ENCODE measurements at places on chromosomes 4 and X. TPM values are rescaled to one million over a fixed set of nuclear protein-coding genes. Genes with fewer than 3 reads are reported as not detected.

Gene NHS
- 9.6 TPM for total RNA-seq

Gene SCD5
- total RNA-seq, result 6.3 TPM

Gene GAR1
- 63.9 TPM for total RNA-seq

Gene SPANXB1
- total RNA-seq, result not detected

Gene TMPRSS11F
- not detected for total RNA-seq

DNA sequence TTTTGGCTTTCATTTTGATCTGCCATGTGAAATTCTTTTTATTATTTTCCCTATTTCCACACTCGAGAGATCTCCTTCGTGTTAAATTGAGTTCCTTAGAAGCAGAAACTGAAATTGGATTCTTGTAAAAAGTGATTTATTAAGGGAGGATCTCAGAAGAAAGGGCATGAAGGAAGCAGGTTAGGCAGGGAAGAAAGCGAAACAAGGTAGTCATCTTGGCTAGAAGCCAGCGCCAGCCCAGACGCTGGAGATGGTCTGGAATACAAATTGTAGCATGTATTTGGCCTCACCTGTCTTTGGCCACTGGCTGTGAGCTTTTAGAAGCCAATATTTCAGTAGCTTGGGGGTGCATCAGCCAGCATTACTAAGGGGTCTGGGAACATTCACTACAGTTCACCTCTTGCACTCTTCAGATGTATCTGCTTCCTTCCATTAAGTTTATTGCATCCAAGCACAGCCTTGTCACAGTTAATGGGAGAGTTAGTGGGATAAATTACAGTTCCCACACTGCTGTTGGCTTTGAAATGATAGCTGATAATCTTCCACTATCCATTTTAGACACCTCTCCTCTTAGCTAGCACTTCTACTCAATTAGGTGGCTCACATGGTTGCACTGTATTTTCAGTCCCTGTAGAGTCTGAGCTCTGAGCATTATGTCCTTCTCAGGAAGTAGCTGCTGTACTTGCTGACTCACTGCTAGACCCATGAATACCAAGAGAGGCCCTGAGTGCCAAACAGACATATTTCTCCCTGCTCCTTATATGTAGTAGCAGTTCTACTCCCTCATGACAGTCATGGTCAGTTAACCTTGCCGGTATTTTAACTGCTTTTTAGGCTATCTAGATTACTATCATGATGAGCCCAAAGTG is 14.6 kb downstream of the GRXCR1 start:
- no peak for DNase-seq

DNA sequence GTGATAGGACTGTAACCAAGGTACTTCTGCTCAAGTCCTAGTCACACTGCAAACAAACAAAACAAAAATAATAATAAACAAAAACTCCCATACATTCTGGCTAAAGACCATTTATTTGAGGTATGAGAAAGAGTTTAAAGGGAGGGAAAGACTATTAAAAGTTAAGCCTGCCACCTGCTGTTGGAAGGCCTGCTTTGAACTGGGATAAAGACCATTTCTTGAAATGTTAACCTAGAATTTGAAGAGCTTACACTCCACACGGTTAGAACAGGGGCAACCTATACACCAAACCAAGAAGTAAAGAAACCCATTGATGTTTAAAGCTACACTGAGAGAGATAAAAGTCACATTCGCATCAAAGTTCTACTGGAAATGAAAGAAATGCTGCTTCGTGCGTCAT is 548.7 kb upstream of the DIPK2B start:
- no peak for DNase-seq

DNA sequence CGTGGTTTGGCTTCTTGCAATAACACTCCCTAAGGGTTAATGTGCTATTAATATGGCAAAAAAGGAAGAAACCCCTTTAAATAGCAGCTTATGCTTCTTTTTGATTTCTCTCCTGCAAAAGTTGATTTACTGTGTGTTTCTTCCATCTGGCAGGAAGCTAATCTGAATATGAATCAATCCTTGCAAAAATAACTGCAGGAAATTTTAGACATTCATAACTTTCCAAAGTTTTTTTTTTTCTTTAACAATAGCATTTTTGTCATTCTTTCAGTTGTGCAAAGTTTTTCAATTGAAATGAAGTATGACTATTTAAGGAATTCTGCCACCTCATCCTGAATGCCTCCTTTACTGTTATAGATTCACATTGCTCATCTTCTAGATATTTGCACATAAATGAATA is 115.6 kb downstream of the SPANXA1 start:
- no peak for DNase-seq

DNA sequence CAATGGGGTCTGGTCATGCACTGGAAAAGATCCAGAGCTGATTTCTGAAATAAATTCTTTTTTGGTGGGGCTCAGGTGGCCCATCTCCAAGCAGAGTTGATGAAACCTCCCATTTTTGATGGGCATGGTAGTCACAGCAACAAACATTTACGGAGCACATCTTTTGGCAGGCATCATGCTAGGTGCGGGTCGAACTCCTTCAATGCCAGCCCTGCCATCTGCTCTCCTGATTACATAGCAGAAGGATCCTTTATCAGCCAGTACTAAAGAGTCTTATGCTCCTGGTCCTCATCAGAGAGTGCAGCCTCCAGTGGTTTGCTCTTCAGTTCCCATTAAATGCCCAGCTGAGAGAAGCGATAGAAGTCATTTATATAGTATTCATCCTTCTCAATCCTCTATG is 121.7 kb downstream of the GRXCR1 start:
- no peak for DNase-seq

DNA sequence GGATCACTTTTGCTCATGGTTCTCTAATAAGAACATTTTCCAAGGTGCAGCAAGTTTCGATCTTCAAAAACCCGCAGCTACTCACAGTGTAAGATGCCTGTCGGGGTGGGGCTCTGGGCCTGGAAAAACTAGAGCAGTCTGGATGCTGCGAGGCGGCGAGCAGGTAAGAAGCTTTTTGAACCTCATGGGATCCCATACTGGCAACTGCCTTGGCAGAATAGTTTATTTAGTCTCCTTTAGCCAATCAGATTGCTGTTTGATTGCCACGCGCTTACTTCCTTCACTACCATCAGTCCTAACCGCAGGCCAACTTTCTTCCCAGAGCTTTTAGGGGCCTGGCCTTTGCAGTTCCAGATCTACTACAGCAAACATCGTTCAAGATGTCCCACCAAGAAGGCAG is 61.3 kb upstream of the MAGEB10 start:
- no peak for DNase-seq

DNA sequence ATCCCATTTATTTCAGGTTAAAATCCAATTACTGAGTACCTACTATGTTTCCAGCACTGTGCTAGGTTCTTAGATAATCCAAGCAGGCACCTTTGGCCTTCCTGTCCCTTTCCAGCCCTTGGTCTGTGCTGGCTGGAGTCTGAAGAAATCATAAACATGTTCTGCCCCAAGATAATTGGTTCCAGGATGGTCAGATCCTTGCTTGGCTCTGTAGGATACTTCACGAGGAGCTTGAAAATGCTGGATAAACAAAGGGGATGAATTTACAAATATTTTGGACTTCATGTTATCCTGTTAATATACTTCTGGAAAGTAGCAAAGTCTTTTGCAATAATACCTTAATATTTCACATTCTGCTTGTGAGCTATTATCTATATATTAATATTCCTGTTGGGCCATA is 35.0 kb upstream of the FHL1 start:
- DNase-seq, result no peak

DNA sequence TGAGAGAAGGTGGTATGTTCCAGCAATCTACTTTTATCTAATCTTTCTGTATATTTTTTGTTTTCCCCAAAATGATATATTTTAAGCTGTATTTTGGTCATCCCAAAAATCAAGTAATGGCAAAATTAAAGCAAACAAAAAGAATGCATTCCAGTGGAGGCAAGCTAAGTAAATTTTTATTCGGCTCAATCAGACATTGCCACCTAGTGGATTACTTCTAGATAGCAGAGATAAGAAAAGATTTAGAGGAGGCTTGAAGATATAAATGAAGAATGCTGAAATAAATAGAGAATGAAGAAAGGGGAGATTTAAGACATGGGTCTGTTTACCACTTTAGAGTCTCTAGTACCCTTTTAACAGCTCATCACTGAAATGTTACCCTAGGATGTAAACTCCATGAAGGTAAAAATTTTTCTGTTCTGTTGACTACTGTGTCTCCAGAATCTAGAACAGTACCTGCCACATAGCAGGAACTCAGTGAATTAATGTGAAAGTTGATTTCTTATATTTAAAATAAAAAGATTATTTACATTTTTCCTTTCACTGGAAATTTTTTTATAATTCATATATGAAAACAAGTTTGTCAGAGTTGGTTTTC is 110.9 kb upstream of the ANK2 start:
- DNase-seq, result no peak

DNA sequence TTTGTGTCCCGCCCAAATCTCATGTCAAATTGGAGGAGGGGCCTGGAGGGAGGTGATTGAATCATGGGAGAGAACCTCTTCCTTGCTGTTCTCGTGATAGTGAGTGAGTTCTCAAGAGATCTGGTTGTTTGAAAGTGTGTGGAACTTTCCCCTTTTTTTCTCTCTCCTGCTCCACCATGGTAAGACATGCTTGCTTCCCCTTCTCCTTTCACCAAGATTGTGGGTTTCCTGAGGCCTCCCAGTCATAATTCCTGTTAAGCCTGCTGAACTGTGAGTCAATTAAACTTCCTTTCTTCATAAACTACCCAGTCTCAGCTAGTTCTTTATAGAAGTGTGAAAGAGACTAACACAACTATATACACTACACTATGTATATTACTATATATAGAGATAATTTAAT is 697.8 kb upstream of the HS3ST1 start:
- DNase-seq, result no peak

DNA sequence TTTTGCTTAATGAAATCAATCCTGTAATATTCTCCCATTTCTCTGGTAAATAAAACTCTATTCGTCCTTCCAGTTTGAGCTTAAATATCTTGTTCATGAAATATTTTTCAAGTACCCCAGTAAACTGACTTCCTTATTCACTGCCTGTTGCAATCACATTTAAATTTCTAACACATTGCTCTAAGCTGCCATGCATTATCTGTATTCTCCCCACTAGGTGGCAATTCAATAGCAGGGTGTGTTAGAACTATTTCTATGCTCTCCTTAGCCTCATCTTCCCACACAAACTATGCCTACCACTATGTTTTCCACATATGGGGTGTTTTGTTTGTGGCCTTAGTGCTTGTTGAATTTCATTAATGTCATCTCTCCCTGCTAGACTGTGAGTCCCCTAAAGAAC is 377.1 kb upstream of the HS3ST1 start:
- DNase-seq, result no peak

DNA sequence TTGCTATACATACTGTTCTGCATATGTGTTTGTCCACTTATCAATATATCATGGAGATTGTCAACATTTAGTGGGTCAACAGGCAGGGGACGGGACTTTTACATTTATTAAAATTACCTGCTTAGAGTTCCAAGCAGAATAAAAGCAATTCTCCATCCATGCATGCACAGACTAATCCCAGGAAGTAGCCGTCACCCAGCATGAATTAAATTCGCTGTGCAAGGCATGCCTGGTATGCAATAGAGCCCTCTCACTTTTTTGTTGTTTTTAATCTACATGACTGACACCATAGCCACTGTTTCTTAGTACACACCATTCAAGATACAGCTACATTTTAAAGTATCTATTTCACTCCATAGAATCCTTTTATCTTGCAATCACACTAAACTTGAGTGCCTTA is 108.9 kb downstream of the USP46 start:
- DNase-seq, result no peak

Measured in CD8-positive, alpha-beta memory T cell (primary cell).